EH (cell line): ENCODE measurements at places on chromosomes 6 and 20.
A peak's percentile ranks its signal among the peaks of the same experiment; 100 is the strongest.

DNA sequence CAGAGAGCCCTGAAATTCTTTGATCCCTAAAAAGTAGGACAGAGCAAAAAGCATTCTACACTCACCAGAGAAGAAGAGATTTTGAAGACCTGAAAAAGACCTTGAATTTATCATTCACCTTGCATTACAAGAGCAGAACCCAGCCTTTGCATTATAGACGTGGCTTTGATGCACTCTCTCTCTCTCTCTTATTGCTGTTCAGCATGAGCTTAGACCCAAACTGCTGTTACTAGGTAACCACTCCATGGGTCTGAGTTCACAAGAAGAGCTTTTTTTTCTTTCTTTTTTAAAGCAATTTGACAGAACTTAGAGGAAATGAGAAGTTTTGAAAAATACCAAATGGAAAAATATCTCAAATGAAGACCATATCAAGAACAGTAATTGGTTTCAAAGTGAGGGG lies 44.4 kb downstream of the COL9A1 start:
- no peak for DNase-seq

DNA sequence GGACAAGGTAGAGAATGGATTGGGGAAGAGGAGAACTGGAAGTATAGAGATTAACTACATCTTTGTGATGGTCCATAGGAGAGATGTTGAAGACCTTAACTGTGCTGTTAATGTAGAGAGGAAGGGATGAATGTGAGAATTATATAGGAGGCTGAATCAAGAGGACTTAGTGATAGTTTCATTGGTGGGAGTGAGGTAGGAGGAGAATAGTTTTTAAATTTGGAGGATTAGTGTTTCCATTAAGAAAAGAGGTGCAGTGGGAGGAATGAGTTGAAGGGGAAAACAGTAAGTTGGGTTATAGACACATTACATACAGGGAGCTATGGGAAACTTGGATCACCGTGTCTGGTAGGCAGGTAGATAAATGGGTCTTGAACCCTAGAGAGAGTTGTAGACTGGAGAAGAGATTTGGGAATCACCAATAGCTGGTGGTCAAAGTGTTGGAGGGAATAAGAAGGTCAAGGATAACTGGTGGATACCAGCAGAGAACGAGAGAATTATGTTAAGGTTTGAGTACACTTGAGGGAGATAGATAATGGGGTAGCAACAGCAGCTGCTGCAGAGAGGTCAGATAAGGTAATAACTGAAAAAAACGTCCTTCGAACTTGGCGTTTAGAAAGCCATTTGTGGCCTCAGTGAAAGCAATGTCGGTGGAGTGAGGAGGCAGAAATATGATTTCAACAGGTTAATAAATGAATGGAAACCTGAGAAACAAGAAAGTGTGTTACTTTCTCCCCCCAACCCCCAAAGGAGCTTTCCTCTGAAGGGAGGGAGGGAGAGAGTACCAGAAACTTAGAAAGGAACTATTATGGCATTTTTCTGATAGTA lies 3.1 kb downstream of the C6orf89 start:
- DNase-seq, result no peak

DNA sequence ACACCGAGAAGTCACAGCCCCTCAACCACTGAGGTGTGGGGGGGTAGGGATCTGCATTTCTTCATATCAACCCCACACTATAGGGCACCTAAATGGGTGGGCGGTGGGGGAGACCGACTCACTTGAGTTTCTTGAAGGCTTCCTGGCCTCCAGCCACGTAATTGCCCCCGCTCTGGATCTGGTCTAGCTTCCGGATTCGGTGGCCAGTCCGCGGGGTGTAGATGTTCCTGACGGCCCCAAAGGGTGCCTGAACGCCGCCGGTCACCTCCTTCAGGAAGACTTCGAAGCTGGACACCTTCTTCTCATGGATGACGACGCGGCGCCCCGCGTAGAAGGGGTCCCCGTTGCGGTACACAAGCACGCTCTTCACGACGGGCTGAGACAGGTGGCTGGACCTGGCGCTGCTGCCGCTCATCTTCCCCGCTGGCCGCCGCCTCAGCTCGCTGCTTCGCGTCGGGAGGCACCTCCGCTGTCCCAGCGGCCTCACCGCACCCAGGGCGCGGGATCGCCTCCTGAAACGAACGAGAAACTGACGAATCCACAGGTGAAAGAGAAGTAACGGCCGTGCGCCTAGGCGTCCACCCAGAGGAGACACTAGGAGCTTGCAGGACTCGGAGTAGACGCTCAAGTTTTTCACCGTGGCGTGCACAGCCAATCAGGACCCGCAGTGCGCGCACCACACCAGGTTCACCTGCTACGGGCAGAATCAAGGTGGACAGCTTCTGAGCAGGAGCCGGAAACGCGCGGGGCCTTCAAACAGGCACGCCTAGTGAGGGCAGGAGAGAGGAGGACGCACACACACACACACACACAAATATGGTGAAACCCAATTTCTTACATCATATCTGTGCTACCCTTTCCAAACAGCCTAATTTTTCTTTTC lies at the start of gene DCDC2:
TSS of gene DCDC2 (minus strand) at position 724 of the 883 bp plus-strand sequence. CDS start at position 415, 309 bp downstream.
- DNase-seq, result no peak

- no peak for DNase-seq
Observed at GRCh38 chr20:37573626-37574198, 46.0 kb upstream of the BLCAP start.

DNA sequence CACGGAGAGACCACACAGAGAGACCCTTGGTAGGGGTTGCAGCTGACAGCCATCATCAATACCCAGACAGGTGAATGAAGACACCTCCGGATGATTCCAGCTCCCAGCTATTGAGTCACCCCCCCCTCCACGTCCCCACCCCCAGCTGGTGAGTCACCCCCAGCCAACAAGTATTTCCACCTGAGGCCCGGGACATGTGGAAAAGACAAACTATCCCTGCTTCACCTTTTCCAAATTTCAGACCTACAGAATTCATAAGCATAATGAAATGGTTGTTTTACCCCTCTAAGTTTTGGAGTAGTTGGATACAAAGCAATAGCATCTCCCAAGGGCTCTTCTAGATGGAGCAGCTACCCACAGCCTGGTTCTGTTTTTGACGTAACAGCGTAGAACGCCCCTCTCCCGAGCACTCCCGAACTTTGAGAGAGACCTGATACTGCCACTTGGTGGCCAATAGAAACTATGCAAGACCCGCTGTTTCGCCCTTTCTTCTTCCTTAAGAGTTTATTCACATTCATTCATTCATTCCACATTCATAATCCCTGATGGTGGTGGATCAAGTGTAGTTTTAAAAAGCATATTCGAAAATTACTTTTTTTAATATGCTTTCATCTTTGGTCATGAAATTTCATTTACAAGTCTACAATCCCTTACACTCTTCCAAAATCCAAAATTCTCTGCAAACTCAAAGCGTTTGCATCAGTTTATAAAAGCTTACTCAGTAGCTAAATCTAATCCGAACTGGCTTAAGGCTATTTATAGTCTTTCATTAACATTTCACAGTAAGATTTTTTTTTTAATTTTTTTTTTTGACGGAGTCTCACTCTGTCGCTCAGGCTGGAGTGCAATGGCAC lies 15.1 kb upstream of the PPP1R16B start:
- DNase-seq, result peak; percentile 41

- DNase-seq, result no peak
Observed at GRCh38 chr6:70162972-70163371, 139.9 kb downstream of the COL9A1 start.

DNA sequence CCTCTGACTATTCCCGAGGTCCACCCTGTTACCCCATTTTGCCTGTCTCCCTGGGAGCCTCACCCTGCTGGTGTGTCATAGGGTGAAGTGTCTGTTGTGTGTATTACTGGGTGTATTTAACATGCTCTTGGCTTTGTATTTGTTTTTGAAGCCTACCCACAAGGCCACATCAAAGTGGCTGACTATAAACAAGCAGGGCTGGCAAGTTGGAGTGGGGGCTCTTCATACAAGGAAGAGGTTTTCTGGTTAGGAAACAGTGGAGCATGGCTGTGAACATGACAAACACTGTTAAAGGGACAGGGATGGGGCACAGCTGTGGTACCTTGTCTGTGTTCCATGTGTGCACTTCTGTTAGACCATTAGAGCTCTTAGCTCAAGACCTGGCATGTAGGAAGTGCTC lies 26.3 kb downstream of the HECA start:
- peak; percentile 43 for DNase-seq

DNA sequence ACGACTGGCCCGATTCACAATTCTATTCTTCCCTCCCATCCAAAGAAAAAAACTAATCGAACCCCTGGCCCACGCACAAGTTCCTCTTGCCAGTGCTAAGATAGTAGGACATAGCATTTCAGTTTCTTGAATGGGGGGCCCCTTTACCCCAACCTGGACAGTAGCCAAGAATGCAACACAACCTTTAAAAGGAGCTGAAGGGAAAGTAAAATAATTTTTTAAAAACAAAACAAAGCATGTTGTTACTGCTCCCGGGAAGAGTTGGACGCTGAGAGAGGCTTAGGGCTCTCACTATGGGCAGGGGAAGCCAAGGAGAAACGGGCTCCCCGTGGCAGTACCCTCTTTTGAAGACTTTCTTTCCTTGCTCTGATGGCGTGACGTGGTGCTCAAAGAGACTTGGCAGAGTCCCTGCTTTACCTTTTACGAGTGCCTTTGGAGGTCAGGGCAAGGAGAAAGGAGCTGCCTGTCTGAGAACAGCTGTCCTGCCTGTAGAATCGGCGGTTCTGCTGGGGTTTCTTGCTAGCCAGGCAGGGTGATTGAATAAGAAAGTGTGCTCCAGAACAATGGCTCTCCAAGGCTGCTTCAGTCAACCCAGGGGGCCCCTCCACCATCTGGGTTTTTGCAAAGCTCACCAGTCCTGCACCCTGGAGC lies 5.8 kb downstream of the TFAP2C start:
- DNase-seq, result peak; percentile 11

GRCh38 chr20:45905505-45906079 lies 6.4 kb downstream of the PLTP start:
- DNase-seq, result peak; percentile 94

GRCh38 chr6:135871296-135871695 lies 19.8 kb downstream of the PDE7B start:
- peak; percentile 68 for DNase-seq

GRCh38 chr6:158211273-158212055 lies 43.3 kb downstream of the GTF2H5 start:
- peak; percentile 64 for DNase-seq

- peak; percentile 54 for DNase-seq
Observed at GRCh38 chr6:147311218-147311617, 107.0 kb downstream of the STXBP5 start.

- DNase-seq, result peak; percentile 50
Observed at GRCh38 chr20:9228774-9229450, 160.0 kb downstream of the PLCB4 start.

DNA sequence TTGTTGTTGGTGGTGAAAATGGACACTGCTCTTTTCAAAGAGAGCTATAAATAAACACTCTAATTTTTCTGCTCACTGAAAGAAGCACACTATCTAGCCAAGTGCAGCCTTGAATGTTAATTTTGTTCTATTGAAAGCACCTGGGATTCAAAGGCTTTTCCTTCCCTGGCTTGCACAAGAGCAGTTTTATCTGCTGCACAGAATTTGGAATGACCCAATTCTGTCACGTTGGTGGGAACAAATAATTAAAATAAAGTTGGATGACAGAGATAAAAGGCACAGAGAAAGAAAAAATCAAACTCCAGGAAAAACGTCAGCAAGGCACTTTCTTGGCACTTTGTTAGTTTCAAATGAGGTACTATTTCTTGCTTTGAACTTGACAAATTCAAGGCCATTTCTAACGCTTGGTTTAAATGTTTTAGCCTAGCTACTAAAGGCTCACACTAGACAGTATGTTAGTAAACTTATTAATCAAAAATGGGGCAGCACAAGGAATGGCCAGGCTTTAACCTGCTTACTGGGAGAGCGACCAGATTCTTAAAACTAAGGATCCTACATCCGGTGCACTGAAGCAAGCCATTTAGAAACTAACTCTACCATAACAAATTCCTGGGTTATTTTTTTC lies 145.5 kb upstream of the ARG1 start:
- no peak for DNase-seq

DNA sequence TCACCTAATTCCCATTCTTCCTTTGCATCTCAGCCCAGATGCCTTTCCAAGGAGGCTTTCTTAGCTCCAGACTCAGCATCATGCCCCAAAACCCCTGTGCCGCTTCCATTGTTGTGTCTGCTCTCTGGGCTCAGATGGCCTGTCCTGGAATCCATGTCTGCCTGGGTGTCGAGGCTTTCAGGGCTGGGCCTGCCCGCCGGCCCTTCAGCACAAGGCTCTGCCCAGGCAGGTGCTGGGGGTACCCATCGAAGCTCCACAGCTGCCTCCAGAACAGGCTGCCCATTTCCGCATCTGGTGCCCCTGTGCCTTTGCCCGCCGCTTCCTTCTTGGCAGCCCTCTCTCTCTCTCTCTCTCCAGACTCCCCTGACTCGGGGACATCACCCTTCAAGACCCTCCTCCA lies 1.2 kb downstream of the CPXM1 start:
- DNase-seq, result no peak

DNA sequence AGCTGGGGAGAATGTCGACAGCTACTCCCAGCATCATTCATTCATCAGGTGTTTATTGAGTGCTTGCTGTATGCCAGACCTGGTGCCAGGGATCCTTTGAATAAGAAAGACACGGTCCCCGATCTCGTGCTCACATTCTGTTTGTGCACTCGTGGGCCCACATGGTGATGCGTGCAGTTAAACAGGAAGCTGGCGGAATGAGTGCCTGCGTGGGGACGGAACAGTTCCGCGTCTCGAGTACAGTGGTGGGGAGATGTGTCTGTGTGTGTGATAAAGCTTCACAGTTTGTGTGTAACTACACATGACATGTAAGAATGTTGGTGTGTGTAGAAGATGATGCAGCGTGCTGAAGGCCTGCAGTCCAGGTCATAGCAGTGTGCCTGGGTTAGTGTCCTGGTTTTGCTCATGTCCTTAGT lies 6.5 kb downstream of the RBM38 start:
- no peak for DNase-seq

DNA sequence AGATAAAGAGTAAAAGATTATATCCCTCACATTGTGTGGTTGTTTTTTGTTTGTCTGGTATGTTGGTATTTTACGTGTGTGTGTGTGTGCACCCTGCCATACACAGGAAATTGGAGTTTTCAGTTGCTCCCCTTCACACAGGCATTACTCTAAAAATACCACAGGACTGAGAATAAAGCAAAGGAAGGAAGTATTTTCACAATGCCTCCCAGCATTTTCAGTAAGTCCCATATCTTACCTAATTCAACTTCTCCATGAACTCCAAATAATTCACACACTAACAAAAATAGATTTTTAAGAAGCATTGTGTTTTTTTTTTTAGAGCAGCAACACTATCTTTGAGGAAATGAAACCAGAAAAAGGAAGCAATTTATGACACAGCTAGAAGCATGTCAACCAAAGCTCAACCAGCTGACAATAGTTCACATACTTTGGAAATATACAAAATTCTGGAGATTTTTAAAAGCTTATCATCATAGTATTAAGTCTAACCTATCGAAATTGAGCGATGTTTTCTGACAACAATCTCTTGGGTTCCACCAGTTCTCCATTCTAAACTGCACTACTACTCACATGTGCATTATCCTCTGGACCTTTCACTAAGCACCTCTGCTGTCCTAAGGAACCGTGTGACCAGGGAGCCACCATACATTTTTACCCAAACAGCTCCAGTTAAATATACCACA lies 2.1 kb downstream of the UBE2J1 start:
- DNase-seq, result peak; percentile 59
